ENCODE measurements at places on chromosomes 2 and 18.

GRCh38 chr2:149200109-149200520, 130.3 kb upstream of the LYPD6 start:
- no peak for DNase-seq

DNA sequence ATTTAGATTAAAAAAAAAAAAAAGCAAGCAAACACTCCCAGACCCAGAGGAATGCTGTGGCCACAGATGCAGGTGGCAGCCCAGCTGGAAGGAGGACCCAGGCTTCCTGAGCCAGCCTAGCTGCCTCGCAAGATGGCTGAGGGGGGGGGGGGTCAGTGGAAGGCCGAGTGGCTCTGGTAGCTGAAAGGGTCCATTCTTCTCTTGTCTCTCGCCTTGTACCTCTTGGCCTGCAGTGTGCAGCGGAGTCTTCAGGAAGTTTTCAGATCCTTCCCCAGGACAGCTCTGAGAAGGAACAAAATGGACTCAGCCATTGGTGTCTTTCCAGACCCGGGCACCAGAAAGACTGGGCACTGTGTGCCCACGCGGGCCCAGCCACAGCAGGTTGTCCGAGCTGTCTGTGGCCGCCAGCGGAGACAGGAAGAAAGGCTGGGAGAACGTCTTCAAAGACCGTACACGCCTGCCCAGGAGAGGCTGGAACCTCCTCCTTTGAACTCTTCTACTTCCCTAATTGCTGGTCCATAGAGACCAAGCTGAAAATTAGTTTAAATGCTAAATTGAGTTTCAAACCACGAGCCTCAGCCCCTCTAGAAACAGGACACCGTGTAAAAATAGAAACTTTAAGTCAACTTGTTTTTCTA, 21.3 kb downstream of the APCDD1 start:
- no peak for DNase-seq

DNA sequence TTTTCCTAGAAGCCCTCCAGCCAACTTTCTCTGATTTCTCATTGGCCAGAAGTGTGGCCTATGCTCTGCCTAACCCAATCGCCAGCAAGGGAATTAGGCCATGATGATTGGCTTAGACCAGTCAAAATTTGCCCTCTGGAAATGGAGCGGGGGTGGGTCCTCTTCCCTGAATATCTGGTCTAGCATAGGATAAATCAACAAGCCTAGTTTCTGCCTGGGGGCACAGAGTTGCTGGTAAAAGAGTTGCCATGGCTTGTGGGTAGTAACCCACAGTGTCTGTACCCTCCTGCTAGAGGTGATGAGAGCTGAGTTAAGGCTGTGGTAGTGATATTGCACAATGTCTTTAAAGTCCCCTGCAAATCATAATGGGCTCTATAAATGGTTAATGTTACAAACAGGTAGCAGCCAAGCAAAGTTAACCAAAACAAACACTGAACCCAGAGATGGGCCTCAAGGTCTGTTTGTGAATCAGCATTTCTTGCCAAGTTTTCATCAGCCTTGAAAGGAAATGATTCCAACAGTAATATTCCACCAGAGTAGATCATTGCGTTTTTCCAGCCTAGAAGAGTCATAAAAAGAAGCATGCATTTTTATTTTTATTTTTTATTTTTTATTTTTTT, 19.3 kb downstream of the GALM start:
- DNase-seq, result no peak

DNA sequence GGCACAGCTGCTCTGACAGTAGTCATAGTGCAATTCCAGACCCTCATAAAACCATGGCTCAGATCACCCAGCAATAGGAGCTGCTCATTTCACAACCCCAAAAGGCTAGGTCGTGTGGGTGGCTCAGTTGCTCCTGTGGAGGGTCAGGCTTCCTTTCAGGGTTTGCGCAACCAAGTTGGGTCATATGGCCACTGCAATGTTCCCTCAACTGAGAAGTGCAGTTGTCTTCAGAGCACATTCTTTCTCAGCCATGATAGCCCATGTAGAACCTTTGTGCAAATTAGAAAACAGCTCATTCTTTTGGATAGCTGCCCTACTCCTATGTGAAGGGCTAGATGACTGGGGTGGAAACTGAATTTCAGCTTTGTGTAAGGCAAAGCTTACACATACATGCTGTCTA, 3.2 kb downstream of the SERPINB13 start:
- DNase-seq, result no peak

DNA sequence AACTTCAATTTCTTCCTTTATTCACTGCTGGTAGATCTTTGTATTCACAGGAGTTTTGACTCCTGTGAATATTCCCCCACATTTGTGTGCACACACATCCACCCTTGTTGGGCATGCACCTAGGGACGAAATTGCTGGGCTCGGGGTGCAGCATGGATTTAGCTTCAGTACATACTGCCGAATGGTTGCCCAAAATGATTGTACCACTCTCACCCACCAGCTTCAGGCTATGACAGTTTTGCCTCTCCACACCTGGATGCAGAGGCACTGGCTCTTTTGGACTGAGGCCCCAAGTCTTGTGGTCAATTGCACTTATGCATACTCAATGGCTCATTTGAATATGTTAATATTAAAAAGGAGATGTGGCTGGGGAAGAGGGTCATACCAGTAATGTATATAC, 65.1 kb upstream of the ODC1 start:
- DNase-seq, result no peak

DNA sequence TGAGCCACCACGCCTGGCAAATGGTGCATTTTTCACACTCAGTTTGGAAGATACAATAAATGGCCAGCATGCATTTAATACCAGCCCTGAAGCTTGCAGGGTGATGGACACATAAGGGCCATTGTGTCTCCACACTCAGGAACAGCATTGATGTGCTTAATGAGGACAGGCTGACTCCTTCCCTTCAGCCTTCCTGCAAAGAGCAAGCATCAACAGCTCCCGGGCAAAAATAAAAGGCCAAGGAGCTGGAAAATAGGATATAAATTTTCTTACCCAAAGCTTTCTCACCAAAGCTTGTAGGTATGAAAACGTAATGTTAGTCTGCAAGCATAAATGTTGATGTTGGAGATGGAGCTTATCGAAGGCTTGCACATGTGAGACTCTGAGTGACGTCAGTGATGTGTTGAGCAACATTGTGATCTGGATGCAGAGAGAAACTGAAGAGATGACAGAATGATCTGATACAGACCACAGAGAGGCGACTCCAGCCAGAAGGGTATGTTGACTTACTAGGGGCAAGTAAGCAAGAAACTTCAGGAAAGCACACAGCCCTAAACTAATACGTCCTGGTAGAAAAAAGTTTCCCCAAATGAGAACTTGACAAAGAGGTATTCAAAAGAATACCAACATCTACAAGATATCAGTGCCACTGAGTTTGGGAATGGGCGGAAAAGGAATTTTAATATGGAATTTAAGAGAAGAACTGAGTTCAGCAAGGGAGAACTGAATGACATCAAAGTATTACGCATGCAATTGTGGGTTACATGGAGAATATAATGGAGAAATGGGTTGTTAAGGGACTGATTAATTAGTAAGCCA, 256.5 kb downstream of the TGIF1 start:
- no peak for DNase-seq

GRCh38 chr2:231088754-231089153, 32.1 kb downstream of the PSMD1 start:
- no peak for DNase-seq

- no peak for DNase-seq
These were observed 39.4 kb downstream of the EDAR start for GRCh38 chr2:108949316-108950239.

- DNase-seq, result no peak
These were observed 906 bp downstream of the IKZF2 start for GRCh38 chr2:213150315-213151097.

DNA sequence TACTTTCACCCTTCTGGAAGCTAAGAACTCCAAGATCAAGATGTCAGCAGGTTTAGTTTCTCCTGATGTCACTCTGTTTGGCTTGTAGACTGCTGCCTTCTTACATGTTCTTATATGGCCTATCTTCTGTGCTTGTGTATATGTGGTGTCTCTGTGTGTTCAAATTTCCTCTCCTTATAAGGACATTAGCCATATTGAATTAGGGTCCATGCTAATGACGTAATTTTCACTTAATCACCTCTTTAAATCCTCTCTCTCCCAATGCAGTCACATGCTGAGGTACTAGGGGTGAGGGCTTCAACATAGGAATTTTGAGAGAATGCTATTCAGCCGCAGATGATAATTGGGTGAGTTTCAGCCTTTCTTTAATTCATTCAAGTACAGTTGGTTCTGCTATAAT, 458.3 kb upstream of the SYT4 start:
- DNase-seq, result no peak

DNA sequence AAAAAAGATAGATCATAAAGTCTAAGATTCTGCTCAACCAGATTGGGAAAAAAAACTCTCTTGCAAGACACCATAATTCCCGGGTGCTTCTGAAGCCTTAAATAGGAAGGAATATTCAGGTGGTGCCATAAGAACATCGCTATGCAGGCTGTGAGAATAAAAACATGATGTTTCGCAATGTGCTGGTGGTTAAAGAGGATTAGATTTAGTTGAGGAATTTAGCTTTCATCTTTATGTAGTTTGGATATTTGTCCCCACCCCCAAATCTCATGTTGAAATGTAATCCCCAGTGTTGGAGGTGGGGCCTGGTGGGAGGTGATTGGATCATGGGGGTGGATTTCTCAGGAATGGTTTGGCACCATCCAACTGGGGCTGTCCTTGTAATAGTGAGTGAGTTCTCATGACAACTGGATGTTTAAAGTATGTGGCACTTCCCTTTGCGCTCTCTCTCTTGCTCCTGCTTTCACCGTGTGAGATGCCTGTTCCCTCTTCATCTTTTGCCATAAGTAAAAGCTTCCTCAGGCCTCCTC, 132.2 kb downstream of the AKAIN1 start:
- no peak for DNase-seq

- DNase-seq, result no peak
These were observed 60.3 kb downstream of the CELF4 start for GRCh38 chr18:37505321-37505720.

DNA sequence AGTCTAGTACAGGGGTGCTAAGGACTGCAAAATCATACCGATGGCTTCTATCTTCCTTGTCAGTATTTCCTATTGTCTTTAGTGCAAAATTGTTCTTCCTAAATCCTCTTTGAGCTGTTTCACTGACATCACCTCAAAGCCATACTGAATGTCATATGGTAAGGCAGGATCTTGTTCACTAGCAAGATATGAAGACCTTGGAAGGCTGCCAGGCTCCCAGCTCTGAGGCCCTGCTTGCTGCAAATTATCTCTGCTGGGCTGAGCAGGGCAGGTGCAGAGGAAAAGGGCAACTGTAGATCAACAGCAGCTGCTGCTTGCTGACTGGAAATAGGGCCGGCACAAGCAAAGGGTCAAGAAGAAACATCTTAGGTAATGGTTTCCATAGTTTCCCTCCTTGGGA, 58.2 kb downstream of the PMAIP1 start:
- DNase-seq, result no peak

DNA sequence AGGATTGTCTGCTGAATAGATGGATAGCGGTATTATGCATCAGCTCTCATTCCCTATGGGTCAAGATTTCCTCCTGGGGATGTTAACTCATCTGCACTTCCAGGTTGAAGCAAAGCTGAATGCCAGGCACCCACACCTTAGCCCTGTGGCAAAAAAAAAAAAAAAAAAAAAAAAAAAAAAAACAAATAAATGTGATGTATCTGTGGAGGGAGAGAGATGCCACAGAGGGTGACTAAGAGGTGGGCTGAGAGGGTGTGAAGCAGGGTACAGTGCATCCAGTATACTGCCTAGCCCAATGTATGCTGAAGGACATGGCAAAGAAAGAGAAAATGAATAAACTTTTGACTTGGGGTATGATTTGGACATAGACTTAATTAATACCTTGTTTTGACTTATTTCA, 91.4 kb downstream of the COPS8 start:
- DNase-seq, result no peak

- no peak for DNase-seq
These were observed at the start of gene SALL3 for GRCh38 chr18:78979730-78980278. Gene SALL3 (plus strand): TSS chr18:78979818. CDS start chr18:78980275, 457 bp downstream.

GRCh38 chr2:49948091-49948490, 793.8 kb upstream of the FSHR start:
- DNase-seq, result no peak

All from activated CD4-positive, alpha-beta T cell treated with anti-CD3 and anti-CD28 coated beads, Interleukin-2, amount 10 ng/mL, durations not matched to agents 7 days and 5 days (primary cell).